ENCODE measurements at places on chromosomes 1 and 21.

DNA sequence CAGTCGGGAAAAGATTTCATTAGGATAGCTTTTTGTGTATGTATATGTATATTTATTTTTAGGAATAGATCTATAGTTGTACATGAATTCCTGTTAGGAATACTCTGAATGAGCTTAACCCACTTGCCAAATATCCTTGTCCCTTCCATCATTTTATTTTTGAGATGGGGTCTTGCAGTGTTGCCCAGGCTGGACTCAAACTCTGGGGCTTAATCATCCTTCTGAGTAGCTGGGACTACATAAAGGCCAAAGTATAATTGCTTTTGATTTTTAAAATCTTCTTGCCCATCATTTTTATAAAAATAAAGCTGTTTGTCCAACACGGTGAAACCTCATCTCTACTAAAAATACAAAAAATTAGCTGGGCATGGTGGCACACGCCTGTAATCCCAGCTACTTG lies 20.2 kb upstream of the PLEKHM2 start:
- DNase-seq = no peak

GRCh38 chr21:36193200-36193599 lies 36.6 kb downstream of the DOP1B start:
- DNase-seq = no peak

- no peak for DNase-seq
These were observed 76.3 kb upstream of the LMO4 start for GRCh38 chr1:87252406-87252805.

- DNase-seq = peak; percentile 21
These were observed 5.4 kb upstream of the TRPM2 start for GRCh38 chr21:44347911-44348451.

- no peak for DNase-seq
These were observed 462 bp upstream of the RXRG start for GRCh38 chr1:165445388-165445787.

DNA sequence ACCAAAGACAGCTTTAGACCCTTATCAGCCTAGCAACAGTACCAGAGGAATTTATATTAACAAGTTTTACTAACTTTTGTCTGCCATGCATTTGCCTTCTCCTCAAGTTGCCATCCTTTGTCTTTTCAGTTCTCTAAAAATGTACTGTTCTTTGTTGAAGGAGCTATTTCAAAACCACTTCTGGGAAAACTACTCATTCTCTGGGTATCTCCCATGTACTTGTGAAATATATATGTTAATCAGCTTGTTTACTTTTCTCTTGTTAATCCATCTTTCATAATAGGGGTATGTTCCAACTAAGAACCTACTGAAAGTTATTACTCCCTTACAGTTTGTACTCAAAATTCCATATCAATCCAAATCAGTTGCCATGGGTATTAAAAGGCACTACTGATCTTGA lies 16.3 kb downstream of the DPYD start:
- DNase-seq = no peak

- DNase-seq = no peak
These were observed 79.8 kb upstream of the F3 start for GRCh38 chr1:94621395-94621794.

DNA sequence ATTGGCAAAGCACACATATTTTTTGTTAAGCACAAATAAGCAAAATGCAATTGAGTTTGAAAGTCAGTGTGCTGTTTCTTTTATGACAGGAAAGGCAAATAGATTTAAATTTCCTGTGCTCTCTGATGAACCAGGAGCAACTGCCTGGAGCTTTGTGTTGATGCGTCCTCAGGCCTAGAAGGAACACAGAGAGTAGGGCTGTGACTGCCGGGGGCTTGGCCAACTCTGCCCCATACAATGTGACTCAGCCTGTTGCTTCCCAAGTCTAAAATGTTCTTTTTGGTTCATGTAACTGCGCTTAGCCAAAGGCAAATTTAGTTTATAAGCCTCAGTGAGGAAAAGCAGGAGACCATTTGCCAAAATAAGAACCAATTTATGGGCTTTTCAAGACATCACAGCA lies 37.5 kb downstream of the TOR1AIP2 start:
- no peak for DNase-seq

- DNase-seq = no peak
These were observed 114.8 kb downstream of the TYW3 start for GRCh38 chr1:74847715-74848114.

- no peak for DNase-seq
These were observed 1.1 kb upstream of the MAP7D1 start for GRCh38 chr1:36154765-36155407.

- no peak for DNase-seq
These were observed 14.5 kb upstream of the CSF3R start for GRCh38 chr1:36497207-36497606.

DNA sequence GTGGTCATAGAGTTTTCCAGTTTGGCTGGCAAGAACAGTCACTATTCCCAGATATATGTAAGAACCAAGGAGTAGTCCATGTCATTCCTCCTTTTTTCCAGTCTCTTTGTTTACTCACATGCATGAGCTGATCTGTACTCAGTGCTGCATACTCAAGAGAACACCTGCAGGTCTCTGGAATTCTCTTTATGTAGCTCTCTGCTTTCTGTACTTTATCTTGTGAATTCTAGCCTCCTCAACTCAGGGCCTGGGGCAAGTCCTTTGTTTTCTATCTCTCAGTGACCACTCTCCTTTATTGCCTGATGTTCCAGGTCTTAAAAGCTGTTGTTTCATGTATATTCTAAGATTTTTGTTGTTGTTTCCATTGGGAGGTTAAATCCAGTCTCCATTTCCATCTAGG lies 478.9 kb downstream of the DPYD start:
- no peak for DNase-seq

DNA sequence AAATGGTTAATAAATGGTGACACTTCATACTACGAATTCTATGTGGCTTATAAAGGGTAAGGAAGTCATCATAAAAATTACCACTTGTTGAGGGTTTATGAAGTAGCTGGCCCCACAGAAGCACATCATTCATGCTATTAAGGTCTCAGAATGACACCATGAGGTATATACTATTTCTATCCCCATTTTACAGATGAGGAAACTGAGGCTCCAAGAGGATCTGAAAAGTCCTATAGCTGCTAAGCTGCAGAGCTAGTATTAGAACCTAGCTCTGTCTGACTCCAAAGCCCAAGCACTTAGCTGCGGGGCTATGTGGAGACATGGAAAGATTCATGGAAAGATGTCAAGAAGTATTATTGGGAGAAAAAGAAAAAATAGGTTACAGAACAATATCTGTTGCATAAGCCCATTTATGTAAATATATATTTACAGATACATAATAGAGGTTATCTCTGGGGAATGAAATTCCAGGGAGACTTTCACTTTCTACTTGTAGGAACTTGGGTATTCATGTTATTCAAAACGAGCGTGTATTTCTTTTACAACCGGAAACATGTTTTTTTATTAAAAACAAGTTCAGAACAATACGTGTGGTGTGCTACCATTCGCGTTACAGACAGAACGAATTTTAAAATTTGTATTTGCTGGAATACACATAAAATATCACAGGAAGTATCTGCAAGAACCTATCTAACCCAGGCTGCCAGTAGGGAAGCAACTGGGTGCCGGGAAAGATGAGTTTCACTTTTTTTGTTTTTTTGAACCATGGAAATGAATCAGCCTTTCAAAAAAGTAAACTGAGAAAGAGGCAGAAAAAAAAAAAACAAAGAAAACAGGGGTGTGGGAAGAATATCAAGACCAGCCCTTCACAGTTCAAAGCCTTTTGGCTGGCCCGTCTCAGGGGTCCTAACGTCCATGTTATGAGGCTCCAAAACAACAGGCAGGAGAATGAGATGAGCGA lies 13.4 kb downstream of the SPOCD1 start:
- DNase-seq = no peak

- DNase-seq = no peak
These were observed 14.4 kb downstream of the CYP4B1 start for GRCh38 chr1:46812996-46813857.

DNA sequence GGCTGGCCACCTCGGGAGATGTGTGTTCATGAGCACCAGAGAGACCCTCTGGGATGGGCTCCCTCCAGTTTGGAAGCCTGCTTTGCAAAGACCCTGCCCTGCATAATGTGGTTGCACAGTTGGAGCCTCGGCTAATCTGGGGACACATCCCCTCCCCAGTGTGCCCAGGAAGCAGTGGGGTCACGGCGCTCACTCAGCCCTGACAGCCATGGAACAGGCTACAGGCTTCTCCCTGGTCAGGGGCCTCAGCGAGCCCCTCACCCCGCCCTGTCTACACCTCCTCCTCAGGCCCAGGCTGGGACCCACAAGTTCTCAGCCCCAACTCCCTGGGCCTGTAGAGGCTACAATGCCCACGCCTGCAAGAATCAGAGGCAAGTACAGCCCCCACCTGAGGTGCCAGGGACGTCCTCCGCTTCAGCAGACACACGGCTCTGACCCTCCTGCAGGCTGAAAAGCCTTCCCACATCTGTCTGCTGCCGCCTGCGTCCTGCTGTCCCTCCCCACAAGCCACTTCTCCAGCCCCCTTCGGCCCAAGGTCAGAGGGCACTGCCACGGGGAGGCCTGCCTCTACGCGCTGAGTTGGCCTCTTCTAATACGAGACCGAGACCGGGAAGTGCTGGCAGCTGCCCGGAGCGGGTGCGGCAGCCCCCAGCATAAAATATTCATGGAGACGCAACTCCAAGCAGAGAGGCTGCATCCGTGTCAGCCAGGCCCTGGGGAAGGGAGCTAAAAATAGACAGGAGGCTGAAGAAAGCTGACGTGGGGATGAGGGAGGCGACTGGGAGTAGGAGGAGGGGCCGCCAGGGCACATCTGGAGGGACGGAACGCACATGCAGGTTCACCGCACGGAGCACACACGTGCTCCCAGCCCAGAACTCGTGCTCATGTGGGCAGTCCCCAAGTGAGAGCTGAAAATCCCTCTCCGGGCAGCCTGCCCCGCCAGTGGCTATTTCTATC lies 15.2 kb upstream of the GPR153 start:
- DNase-seq = no peak

- no peak for DNase-seq
These were observed 136.6 kb upstream of the IVNS1ABP start for GRCh38 chr1:185453496-185454192.

DNA sequence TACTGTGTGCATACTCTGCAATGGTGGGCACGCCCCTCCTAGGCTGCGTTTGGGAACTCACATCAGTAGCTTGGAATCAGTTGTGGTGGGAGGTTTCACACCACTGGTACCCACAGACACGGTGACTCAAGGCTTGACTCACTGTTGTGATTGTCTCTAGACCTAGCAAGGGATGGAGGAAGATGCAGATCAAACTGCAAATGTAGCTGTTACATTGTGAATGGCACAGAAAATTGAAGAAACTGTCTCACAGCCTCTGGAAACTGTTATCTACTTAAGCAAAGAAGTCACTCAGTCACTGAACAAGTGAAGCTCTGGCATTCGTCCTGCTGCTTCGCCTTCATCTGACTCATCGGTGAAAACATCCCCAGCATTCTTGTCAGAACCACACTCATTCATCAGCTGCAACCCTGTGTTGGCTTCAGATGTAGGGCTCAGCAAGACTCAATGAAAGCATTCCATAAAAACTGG lies 59.5 kb downstream of the POFUT2 start:
- DNase-seq = no peak

DNA sequence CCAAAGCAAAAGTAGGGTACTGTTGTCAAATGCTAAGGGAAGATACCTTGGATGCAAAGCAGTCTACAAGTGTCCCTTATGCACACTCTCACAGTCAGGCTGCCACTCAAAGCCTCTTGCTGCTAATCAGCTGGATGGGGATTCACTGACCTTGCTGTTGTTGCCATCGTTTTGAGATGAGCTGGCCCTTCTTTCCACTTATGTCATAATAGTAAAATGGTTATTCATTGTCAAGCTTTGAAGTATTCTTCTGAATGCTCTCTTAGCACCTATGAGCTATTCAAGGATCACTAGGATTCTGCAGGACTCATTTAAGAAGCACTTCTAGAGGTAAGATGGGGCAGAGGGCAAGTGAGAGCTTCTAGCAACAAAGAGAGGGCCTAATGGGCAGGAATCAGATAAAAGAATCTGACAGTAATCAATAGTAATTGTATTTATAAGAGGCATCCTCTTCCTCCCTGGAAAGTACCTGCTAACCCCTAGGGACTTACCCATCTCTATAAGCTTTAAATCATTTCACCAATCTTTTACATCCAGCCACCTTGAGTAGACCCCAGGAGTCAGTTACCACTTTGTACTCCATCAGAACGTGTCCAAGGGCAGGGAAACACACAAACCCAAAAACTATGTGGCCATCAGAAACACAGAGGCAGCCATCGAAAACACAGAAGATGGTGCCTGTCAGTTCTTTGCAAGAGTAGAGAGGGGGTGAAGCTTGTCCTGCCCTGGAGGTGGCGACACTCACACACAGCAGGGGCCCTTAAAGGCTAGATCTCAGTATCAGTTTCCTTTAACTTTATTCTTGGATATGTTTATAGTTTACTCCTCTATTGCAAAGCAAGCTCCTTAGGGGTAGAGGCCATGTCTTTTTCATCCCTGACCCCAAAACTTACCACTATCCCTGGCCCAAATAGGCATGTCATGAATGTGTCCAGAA lies 103.7 kb upstream of the NFIA start:
- peak; percentile 57 for DNase-seq
